Stromal cell of bone marrow (primary cell): ENCODE measurements at places on chromosomes 12 and 14.

DNA sequence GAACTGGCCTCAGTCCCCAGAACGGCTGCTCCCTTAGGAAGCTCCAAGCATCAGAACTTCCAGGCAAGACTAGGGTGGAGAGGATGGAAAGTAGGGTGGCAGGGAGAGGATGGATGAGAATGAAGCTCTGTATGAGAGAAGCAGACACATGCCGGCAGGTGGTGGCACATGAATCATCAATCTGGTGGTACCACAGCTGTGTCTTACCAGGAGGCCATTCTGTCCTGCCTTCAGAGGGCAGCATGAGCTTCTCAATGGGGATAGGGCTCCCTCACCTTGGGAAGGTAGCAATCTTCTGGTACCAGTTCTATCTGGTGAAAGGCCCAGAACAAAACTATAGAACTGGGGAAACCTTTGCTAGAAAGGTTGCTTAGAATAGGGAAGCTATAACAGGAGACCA, 55.4 kb upstream of the PYGL start:
- DNase-seq = no peak

DNA sequence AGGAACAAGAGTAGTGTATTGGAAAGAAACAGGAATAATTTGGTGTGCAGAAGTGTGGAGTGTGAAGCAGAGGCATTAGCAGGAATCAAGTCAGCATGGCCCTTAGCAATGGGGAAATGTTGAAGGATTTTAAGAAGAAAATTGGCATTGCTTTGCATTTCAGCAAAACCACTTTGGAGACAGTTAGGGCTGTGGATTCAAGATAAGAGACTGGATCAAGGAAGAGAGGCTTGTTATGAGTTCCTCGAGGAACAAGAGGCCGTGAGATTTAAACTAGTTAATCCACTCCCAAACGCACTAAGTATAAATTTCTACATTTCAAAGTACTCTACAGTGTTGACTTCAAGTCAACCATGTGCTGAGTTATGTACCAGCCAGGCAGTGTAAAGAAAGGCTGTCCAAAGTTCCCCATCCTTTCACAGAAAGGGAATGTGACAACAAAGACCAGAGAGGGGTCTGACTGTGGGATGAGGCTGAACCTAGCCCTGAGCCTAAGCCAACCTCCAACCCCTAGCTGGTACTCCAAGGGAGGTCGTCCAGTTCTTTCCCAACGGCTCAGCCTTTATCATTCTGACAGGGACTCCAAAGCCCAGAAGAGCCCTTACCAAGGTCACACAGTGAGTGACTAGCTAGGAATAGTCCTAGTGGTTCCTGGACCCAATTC, 91.2 kb upstream of the BMP4 start:
- no peak for DNase-seq

DNA sequence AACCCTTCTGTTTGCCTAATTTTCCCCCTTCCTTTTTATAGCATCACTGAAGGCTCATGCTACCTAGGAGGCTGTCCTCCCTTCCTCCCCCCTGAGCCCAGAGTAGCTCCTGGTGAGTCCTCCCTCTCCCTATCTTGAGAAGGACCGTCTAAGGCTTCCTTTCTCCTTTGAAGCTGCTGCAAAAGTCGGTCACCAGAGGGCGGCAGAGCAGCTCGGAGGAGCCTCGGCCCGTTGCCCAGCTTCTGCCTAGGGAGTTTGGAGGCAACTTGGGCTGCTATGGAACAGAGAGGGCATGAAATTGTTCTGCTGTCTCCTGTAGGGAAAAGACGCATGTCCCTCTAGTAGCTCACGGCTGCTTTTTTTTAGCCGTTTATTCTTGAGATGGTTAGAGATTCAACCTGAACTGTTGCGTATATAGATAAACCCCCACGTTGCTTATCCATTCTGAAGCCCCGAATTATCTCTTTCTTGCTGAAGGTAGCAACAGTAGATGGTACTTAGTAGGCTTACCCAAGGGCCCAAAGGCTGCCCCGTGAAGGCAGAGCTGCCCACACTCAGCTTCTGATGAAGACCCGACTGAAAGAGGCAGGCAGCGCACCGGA, 5.7 kb downstream of the WNT5B start:
- DNase-seq = peak; percentile 66

DNA sequence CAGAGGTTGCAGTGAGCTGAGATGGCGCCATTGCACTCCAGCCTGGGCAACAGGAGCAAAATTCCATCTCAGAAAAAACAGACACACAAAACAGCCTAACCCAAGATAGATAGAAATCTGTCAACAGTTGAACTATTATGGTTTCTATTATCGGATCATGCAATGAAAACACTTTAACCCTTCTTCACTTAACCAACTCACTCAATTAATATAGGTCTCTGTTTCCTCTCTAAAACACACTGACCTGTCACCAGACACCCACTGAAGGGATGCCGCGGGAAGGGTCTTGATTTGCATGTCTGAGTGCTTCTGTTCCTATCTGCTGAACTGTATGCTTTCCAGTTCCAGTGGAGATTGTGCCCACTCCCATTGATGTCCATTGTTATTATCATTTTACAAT, 38.0 kb upstream of the NUDT4 start:
- no peak for DNase-seq

DNA sequence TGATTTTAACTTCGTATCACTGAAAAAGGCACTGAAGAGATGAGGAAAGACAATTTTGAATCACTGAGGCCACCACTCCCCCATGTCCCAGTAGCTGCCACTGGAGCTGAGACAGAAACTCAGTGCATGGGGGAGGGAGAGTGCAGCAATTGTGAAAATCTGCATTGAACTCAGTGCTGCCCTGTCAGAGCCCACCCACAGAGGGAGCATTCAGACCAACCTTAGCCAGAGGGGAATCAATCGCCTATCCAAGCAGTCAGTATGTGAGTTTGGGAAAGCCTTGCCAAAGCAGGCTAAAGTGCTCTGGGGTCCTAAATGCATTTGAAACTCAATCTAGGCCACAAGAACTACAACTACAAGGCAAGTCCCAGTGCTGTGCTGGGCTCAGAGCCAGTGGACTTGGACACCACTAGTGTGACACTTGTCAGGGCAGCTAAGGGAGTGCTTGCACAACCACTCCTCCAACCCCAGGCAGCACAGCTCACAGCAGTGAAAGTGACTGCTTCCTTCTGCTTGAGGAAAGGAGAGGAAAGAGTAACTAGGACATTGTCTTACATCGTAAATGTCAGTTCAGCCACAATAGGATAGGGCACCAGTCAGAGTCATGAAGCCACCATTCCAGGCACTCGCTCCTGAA, 13.3 kb downstream of the RNASE3 start:
- DNase-seq = no peak

- DNase-seq = no peak
These were observed 25.1 kb downstream of the GRIP1 start for GRCh38 chr12:66653796-66654195.

DNA sequence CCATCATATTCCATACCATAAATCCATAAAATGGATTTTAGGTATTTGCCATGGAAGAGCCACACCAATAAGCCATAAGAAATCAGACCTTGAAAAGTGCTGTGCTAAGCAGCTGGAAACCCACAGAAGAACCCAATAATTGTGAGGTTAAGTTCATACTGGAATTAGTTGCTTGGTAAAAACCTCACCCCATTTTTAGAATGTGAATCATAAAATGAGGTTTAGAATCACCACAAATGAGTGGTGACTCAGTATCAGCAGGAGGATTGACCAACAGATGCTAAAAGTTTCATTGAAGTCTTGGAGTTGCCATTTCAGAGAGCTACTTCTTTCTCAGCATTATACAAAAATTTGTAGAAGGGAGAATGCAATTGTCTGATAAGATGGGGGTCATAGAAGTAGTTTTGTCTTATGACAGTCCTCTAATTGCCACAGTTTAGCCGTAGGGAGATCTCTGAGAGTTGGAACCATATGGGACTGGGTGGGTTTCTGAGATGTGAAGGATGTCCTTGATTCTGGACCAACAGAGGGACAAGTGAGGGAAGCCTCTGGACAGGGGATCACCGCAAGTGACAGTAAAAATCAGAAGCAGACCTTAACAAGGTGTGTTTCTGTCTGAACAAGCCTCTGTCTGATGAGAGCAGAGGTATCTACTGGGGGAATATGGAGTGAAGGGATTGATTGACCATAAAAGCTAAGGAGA, 1.4 kb upstream of the STON2 start:
- DNase-seq = peak; percentile 97

DNA sequence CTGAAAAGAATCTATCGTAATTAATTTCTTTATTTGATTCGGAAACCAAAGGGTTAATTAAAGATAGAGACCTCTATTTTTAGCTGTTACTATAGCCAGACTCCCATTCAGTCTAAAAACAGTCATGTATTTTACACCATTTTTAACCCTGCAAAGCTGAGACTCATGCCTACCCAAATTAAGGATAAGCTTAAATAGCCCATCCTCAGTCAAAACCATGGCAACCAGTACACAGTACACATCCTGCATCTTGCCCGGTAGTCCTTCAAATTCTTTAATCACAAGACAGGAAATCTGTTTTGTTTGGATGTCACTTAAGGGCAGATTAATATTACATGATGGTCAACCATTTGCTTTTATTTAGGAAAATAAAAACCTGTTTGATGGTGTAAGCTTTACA, 25.5 kb upstream of the KCNK10 start:
- DNase-seq = no peak

GRCh38 chr14:64580467-64580866, 30.7 kb downstream of the PPP1R36 start:
- no peak for DNase-seq

DNA sequence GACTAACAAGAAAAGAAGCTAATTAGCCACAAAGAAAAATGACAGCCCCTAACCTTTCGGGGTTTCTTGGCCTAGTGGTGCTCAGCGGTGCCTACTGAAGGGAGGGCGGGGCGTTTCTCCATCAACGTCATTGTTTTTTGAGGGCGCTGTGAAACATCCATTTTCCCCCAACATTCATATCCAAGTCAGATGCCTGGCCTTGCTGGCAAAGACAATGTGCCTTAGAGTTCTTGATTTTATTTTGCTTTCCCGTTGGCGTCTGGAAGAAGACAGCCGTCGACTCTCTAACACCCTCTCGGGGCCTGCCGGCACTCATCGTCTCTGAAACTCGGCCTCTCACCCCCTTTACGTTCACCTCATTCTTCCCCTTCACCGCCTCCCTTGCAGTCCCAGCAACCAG, 154.5 kb downstream of the PHETA1 start:
- DNase-seq = no peak

DNA sequence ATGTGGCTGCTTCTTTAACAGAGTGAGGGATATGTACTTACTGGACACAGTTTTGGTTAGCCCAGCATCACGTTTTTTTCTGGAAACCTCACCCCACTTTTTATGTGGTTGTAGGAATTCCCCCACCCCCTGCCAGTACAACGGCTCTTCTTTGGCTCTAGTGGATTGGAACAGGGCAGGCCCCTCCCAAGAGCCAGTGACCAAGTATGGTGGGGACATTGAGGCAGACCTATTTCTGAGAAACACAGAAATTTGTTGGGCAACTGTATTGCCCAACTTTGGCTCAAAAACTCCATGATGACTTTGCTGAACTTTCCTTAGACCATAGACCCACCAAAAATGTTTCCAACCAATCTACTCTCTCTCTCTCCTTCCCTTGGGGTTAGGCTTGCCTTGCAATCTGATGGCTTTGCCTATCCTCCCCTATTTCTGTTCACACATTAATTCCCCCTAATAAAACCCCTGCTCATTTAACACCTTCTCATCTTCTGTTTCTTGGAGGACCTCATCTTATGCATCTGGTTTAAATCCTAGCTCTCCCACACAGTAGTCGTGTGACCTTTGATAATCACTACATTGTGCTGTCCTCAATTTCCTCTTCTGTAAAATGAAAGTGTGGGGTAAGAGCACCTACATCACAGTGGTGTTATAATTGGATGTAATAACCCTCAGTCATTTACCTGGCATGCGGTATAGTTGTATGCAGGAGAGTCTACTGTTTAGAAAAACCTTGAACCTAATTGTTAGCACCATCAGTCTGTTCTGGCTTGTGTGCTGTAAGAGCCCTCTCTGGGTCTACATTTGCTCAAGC, 71.7 kb downstream of the IGF1 start:
- DNase-seq = no peak

- DNase-seq = no peak
These were observed 24.5 kb downstream of the SAMD4A start for GRCh38 chr14:54591461-54591860.

DNA sequence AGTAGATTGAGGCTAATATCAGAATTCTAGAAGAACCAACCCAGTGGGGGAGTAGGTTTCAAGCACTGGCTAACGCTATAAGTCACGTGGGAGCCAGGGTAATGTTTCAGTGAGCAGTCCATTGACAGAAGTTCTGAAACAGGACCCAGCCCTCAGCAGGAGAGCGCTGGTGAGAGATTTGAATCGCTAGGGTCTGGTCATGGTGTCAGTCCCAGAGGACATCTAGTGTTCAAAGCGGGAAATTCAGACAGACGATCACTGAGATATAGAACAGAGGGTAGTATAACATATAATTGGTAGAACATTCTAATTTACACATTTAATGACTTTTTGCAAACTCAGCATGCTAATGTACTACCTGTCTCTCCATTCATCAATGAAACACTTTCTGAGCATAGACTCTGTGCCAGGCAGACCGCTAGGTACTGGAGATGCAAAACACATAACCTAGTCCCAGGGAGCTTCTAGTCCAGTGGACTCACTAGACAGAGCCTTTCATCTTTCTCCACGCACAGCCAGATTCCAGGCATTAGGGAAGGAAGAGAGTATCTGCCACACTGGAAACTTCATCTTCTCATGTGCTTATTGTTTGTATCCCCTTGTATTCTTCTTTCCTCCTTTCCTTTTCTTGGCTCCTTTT, 35.4 kb upstream of the RNASE3 start:
- peak; percentile 41 for DNase-seq

- no peak for DNase-seq
These were observed 6.5 kb upstream of the PRIMA1 start for GRCh38 chr14:93794756-93795155.

GRCh38 chr14:72605921-72606220, 288.0 kb downstream of the DPF3 start:
- DNase-seq = no peak

DNA sequence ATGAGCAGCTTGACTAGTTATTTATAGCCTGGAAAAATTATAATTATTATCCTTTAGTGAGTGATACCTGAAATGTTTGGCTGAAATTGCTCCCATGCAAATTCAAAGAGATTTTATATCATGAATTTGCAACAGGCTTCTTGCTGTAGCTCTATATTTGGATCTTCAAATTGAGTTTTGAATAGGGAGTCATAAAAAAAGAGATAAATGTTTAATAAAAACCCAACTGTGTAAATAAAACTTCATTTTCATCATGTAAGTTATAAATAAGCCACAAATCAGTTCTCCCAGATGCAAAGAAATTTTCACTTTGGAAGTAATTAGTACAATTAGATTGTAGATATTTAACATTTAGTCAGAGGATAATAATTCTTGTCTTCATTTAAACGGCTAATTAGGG, at the start of gene TAS2R8:
TAS2R8 (minus strand) TSS at position 101 of the 400 bp plus-strand sequence. CDS start 306 bp downstream, outside the sequence.
- DNase-seq = no peak

GRCh38 chr14:96745500-96746051, 51.6 kb upstream of the VRK1 start:
- no peak for DNase-seq

- peak; percentile 68 for DNase-seq
These were observed 29.3 kb upstream of the LGALS3 start for GRCh38 chr14:55099756-55100155.

- no peak for DNase-seq
These were observed 33.4 kb downstream of the CORO1C start for GRCh38 chr12:108697905-108698304.

GRCh38 chr12:96361074-96361473, 39.2 kb downstream of the CDK17 start:
- DNase-seq = no peak
